Activated naive CD4-positive, alpha-beta T cell (primary cell): ENCODE measurements at places on chromosomes 6 and 20.

- DNase-seq = no peak
Measured at GRCh38 chr20:46423882-46424482, 17.6 kb upstream of the ELMO2 start.

DNA sequence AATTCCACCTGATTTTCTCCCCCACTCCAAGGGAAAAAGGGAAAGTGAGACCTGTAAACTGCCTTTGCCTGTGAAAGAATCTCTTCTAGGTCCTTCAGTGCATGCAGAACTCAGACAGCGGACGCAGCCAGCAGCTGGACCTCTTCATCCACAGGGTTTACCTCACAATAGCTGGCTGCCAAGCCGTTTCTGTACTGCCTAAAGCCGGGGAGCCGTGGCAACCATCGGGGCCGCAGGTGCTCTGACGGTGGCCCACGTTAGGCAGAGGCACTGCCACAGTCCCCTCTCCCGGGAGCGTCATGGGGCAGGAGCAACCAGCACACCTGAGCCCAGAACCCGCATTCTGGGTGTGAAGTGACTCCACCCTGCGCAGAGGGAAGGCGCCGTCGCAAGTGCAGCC lies 206.1 kb downstream of the TTLL2 start:
- no peak for DNase-seq

DNA sequence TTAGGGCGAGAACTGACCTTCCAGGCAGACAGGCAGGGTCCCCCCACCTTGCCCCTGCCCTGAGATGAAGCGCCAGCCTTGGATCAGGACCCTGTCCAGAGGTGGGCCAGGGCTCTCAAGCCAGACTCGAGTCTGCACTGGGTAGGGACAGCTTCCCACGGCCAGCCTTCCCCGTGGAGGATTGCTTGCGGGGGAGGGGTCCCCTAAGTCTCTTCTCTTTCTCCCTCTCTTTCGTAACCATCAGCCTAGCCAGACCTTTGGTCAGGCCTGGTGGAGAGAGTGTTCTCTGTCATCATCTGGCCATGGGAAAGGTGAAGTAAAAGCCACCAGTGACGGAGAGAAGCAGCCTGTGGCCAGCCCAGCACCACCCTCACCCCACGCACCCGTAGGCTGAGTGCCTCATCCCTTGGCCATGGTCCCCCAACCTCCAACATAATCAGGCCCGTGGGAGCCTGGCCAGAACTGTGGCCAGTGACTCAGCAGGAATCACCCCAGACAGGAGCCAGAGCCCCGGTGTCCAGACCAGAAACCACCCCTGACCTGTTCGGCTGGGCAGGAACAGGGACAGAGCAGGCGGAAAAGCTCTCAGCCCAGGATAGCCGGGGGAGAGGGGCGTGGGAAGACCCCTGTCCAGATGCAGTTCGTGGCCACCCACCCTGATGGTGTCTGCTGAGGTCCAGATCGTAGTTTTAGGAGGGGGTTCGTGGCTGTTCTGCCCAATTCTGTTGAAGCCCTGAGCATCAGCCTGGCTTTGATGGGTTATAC lies 47.1 kb downstream of the SNAI1 start:
- no peak for DNase-seq

DNA sequence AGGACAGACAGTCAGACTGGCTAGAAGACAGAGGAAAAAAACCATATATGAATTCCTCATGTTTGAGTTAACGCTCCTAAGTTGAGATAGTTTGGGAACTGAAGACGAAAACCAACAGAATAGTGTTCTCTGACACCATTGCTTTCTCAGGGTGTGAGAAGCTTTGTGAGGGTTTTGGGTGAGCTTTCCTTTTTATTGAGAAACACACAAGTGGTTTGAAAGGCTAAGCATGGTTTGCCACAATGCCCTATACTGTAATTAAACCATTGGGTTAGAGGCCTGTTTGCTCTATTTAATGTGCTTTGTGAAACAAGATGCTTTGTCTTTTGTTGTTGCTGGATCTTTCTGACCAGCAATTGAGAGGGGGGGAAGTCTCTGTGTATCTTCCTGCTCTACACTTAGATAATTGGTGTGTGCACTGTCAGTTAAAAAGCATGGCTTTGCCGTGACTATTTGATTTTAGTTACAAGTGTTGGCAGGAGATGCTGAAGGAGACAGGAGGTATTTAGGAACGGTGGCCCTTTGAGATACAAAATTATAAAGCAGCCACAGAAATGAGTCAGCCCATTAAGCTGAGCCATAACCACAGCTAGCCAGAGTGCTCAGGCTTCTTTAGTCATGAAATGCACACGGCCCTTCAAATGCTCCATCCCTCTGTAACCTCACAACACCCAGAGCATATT lies 273.0 kb upstream of the PREP start:
- DNase-seq = no peak
